Urothelium cell line (cell line): ENCODE measurements at places on chromosomes 11 and 22.

- no peak for DNase-seq
These were observed 64.2 kb downstream of the RAB30 start for GRCh38 chr11:83007477-83007876.

GRCh38 chr11:35785287-35786167 lies 123.0 kb downstream of the TRIM44 start:
- no peak for DNase-seq

GRCh38 chr11:64060263-64060860 lies 24.6 kb downstream of the FLRT1 start:
- DNase-seq: no peak

DNA sequence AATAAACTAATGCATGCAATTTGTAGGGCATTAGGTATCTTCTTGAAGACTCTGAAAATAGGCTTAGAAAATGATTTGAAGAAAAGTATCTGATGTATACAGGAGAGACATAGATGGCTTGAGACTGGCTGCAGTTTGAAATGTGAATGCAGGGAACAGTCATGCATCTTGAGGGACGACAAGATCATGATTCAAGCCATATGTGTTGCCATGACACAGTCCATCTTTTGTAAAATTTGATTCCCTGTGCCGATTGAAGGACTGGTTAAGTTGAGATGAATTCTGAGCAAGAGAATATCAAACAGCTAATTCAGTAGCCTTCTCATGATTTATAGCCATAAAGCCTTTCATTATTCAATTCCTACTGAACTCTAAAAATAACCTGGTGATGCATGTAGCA lies 231.6 kb downstream of the CASP12 start:
- DNase-seq: no peak

DNA sequence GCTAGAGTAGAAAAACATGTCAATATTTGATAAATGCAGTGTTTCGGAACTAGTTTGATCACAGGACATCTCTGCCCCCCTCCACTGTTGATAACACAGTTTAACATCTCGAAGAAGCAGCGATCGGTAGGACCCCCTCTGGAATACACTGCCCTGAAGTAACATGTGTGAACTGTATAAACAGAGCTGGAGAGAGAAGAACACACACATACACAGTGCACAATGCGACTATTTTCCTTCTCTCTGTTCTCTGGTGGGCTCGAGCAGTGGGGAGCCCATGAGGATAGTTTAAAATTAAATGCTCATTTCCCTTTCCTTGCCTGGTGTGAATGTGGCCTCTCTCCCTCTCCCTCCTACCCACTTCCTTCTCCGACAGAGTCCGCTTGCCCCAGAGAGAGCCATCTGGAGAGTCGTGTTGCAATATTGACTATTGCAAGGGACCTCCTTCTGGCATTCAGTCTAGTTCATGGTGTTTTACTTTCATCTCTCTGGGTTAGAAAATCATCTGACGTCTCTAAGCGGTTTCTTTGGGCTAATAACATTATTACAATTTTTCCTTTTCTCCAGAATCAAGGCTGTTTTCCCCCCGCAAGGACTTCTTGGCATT lies 51.6 kb upstream of the BARX2 start:
- no peak for DNase-seq

- DNase-seq: no peak
These were observed 690.3 kb downstream of the FAM181B start for GRCh38 chr11:82043316-82043715.

DNA sequence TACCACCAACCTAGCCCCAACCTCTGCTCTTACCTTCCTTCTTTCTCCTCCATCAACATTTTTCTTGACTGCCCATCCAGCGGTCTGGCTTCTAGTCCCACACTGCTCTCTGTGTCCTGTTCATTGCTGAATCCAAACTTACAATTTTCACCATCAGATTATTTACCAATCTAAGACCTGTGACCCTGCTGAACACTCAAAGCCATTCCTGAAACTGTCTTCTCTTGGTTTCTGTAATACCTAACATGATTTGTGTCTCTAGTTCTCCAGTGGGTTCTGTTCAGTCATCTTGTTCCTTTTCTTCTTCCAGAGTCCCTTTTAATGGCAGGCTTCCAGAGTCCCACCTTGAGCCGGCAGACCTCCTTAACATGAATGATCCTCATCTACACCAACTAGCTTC lies 24.1 kb downstream of the RRAS2 start:
- DNase-seq: no peak

GRCh38 chr11:75554258-75555022 lies 7.6 kb upstream of the SERPINH1 start:
- DNase-seq: peak; percentile 93

- no peak for DNase-seq
These were observed 1080.2 kb downstream of the OPCML start for GRCh38 chr11:132451942-132452601.

DNA sequence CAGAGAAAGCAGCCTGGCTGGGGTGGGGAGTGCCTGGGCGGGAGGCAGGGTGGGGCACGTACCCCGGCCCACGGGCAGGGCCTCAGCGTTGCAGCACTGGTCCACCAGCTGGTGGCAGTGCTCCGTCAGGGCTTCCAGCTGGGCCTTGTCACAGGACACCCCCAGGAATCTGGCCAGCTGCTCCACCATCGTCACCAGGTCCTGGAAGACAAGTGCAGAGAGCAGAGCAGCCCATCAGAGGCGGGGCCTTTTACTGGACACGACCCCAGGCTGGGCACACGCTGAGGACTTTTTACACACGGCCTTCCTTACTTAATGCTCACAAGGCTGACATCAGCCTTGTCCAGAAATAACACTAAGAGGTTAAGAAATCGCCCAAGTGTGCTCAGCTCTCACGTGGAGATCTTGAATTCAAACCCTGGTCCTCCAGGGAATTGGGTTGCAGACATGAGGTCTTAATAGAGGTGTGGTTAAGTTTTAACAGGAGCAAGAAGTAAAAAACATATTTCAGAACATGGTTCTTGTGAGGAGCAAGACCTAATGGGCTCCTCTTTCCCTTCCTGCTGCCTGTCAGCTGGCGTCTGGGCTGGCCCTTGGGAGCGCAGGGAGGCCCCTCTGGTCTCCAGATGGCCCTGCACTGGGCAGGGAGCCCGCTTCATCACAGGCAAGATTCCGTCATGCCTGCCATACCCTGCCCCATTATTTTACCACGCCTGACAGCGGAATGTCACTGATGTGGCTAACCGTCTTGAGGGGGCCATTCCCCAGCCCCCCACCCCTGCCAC lies 17.1 kb upstream of the EFCAB6 start:
- DNase-seq: no peak

- no peak for DNase-seq
These were observed 297.3 kb downstream of the TBC1D22A start for GRCh38 chr22:47059701-47060161.

DNA sequence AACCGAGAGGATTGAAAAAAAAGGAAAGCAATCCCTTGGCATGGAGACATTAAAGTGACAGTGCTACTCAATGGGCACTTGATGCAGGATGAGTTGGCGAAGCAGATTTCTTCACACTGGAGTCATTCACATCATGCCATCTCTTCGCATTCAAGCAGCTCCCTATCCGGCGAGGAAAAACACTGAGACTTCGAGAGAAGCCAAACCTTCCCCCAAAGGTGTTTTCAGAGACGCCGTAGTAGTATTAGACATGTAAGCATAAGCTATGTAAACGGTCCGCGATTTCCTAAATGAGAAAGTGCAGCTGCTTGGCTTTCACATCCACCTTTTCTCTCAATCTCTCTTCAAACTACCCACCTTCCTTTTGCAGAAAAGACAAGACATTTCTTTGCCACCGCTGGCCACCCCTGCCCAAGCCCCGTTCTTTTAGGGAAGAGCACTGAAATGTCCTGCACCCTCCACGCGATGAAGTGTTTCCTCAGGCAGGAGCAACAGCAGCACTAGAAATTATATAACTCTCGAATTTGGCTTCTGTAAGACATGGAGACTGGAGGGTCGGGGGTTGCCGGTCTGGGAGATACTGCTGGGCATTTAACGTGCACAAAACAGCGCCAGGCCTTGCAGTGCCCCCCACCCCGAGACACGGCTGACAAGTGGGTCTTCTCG lies at the start of gene DLG2:
Gene DLG2, minus strand, starts transcription at position 13 of the 666 bp plus-strand sequence.
- DNase-seq: no peak

DNA sequence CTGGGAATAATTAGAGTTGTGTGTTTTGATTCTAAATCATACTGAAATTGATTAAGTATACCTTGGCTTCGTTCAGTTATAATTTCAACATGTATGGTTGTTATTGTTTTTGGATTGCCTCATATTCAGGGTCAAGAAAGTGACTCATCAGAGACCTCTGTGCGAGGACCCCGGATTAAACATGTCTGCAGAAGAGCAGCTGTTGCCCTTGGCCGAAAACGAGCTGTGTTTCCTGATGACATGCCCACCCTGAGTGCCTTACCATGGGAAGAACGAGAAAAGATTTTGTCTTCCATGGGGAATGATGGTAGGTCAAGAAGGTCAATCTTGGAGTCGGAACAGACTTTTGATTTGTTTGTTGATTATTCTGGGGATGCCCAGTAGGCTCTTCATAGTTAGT lies 40.4 kb downstream of the KMT2A start:
- DNase-seq: no peak

DNA sequence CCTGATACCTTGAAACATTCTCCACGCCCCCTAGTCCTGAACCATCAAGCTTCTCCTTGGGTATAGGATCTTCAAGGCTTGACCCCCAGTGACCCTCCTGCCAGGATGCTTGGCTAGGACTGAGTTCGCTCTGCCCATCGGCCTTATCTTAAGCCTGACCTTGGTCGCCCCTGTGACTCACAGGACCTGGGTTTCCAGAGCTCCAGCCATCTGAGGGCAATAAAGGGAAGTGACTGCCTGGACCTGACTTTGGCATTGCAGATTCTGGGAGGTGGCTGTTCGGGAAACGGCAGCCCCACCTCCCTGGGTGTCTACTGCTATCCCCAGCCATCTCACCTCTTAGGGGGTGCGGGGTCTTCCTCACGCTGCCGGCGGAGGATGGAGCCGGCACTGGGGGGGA lies 15.4 kb downstream of the CARD10 start:
- DNase-seq: no peak

DNA sequence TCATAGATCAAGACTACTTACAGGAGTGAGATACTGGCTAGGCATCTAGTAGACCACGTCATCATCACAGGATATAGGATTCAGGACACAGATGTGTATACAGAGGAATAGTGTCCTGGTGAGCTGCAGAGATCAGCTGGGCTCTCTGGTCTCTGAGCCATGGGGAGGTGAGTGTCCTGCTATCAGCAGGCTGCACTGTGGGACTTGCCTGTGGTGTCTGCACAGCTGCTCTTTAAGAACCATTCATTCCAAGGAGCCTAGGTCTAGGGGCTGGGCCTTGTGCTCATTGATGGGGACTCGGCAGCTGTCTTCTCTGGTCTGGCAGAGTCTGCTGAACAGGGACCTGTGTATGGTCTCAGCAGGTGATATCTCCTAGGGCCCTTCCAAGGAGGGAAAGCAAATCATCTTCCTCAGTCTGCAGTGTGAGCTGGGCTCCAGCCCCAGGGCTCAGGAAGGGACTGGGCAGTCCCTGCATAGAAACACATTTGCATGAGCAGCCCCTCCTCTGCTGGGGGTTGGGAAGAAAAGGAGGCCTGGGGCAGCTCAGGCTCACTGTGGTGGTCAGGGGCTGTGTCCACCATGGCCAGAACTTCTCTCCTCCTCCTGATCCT lies 66.1 kb upstream of the VPREB1 start:
- DNase-seq: no peak

GRCh38 chr22:17380359-17381087 lies 11.3 kb downstream of the CECR2 start:
- DNase-seq: no peak
